ENCODE measurements at places on chromosomes 7 and 10.

DNA sequence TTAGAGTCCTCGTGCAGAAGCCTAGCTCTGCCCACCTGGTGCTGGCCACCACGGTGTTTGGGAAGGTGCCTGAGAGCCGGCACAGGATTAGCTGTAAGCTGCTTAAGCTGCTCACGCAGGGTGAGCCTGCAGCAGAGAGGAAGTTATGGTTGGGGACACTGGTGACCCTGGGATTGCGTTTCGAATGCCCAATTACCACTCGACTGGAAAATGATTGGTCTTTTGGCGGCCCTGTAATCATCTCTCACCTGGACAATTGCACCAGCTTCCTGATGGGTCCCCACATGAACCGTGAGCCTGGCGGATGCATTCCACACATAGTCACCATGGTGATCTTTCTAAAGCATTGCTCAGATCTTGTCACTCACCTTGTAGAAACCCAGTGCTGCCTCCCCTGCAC is 442.3 kb upstream of the ZMIZ1 start:
- no peak for DNase-seq

DNA sequence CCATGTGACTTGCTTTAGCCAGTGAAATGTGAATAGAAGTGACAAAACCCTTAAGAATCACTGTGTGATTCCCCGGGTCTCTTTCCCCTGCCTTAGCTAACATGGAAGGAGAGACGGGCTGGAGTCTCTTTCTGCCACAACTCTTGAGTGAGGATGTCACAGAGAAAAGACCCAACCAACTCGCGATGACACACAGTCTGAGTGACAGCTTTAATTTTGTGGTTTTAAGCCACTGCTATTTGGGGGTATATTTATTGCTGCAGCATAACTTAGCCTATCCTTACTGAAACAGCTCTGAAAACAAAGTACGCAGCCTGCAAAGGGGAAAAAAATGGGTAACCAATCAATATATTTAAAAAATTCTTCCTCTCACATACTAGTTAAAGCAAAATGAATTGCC is 319.4 kb downstream of the CALN1 start:
- DNase-seq: no peak

GRCh38 chr10:51371743-51372142 is 297.5 kb downstream of the PRKG1 start:
- DNase-seq: no peak

DNA sequence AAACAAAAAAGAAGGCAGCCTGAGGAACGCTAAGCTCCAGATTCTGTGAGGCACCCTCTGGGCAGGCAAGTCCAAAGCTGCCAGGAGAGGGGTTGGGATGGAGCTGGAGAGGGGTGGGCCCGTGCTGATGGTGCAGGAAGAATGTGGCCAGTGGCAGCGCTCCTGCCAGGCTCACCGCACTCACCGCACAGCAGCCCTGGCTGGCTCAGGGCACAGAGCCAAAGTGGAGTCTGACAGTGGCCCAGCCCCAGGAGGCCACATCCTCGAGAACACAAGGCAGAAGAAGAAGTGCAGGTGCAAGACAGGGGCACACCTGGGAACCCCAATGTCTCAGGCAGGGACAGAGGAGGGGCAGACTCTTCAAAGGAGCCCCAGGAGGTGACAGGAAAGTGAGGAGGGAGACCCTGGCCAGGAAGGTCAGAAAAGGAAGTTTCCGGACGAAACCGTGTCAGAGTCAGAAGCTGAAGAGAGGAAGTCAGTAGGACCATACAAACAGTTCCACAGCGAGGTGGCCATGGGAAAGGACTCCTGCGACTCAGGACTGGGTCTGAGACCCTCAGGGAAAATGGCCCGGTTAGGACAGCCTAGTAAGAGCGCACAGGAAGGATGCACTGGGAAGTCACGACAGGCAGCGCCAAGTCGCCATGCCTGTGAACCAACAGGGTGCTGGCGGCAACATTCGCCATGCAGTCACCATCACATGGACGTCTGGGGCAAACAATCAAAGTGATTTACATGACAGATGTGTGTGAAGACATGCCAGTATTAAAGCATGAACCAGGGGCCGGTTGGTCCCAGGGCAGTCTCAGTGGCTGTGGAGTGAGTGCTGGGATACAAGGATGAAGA is 54.4 kb downstream of the COBL start:
- DNase-seq: no peak

DNA sequence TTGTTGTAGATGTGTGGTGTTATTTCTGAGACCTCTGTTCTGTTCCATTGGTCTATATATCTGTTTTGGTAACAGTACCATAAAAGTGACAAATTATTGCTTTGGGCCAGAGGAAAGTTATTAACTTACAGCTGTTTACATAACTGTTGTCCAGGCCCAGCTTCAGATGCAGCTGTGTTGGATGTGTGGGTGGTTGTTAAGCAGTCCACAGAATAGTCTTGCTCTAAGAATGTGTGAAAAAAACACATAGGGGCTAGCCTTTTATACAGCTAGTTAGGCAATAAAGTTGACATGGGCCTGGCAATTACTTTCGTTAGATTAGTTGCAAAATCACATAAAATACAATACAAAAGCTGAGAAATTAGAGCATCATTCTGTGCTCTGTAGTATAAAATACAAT is 31.9 kb downstream of the DLD start:
- DNase-seq: no peak

Measured in esophagus muscularis mucosa (tissue), 4 donors.